ENCODE measurements at places on chromosomes 7 and 10. TPM values are rescaled to one million over a fixed set of nuclear protein-coding genes. Genes with fewer than 3 reads are reported as not detected.

The MKX gene
- total RNA-seq = 6.6 TPM

GRCh38 chr7:126079151-126079550 is 1149.5 kb upstream of the POT1 start:
- H3K4me3 ChIP-seq = no peak overlapping the region
- H3K27ac ChIP-seq = no peak overlapping the region
- no peaks in the 10 kb centered on the region for H3K27me3 ChIP-seq
- H3K4me1 ChIP-seq = no peaks in the 10 kb centered on the region
- no peaks in the 10 kb centered on the region for H3K36me3 ChIP-seq
- no peak for DNase-seq

- DNase-seq = no peak
- H3K27me3 ChIP-seq = no peaks in the 10 kb centered on the region
- H3K27ac ChIP-seq = no peak overlapping the region
- no peak overlapping the region for H3K4me3 ChIP-seq
- peaks cover 42% of the 10 kb centered on the region for H3K36me3 ChIP-seq
Measured at GRCh38 chr7:1920266-1920681, 250.2 kb downstream of the ELFN1 start.

The MRC1 gene
- total RNA-seq = 13.0 TPM

The OR2A42 gene
- 0.06 TPM for total RNA-seq

The C10orf95 gene
- not detected for total RNA-seq
